ENCODE measurements at places on chromosomes 5 and 9.

DNA sequence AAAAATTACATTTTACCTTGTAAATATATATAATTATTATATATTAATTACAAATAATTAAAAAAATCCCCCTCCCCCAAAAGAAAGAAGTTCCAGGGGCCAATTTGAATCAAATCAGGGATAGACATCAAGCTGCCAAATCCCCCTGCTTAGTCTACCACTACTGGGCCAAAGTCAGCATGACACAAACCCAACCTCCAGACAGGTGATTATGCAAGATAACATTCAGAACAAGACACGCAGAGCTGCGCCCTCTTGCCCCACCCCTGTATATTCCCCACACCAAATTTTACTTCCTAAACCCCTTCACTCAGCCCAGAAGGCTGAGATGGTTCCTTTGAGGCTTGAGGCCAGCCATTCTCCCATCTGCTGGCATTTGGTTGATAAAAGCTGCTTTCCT lies 2059.1 kb upstream of the CDH6 start:
- no peak for DNase-seq

GRCh38 chr5:80634193-80634592 lies 20.3 kb upstream of the MSH3 start:
- DNase-seq: no peak

DNA sequence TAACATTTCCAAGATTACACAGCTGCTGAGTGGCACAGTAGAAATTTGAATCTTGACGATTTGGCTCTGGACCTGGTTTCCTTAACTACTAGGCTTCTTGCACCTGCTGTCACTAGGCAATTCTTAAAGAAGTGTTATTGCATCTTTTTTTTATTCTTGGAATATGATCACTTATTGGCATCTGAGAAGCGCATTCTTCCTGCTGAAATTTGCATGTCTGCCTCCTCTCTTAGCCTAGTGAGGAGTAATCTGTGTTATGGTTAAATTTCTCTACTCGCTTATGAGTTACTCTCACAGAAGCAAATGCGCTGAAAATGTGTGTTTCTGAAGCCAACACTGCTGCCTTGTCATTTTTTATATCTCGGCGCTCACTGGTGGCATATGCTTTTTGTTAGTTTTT lies 89.3 kb downstream of the WDR41 start:
- no peak for DNase-seq

DNA sequence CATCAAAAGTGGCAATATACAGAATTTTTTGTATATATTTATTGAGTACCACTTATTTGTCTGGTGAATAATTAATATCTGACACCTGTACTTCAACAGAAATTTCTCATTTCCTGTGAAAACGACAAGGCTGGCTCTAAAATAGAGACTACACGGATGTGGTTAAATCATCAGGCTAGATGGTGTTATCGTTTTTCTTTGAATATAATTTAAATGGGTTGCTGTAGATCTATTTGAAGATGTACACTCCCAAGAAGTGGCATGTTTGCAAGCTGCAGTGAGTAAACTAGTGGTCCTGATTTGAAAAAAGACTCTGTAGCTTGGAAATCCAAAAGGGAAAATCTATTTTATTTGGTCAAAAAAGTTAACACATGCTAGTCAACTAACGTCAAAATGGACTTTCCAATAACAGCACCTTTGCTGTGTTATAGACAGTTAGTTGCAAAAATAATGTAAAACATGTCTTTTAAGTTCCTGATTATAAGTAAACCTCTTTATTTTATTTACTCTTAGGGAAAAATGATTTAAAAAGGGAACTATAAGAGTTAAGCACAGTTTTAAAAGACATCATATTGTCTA lies 13.8 kb downstream of the ST8SIA4 start:
- no peak for DNase-seq

GRCh38 chr9:134056483-134057306 lies 11.1 kb downstream of the BRD3 start:
- DNase-seq: no peak

DNA sequence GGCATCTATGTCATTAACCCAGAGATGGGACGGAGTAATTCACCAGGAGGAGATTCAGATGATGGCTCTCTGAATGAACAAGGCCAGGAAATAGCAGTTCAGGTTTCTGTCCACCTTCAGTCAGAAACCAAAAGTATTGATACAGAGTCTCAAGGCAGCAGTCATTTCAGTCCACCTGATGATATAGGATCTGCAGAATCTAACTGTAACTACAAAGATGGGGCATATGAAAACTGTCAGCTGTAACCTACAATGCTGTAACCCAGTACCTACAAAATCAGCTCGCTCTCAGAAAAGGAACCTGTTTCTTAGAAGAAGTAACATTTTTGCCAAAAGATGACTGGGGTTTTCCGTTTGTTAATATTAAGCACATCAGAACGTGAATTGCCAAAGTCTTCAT lies 14.7 kb downstream of the MFAP3 start:
- no peak for DNase-seq

GRCh38 chr9:105306351-105307140 lies 62.1 kb downstream of the SLC44A1 start:
- DNase-seq: no peak

DNA sequence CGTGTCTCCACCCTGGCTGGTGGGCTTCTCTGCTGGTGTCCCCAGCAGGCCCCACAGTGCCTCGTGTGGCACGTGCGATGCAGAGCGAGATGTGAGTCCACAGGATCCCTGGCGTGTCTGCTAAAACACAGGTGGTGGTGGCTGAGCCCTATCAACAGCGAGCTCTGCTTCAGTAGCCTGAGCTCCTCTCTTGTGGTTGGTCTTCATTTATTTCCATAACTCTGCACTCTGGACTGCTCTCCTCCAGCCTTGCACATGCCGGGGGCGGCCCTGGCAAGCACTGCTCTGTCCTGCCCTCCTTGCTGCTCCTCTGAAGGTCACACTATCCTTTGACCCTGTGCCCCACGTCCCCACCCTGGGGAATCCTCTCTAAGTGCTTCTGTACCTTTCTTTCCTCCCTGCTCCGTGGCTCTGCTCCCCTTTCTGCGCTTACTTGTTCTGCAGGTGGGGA lies 59.2 kb downstream of the NSUN2 start:
- no peak for DNase-seq

DNA sequence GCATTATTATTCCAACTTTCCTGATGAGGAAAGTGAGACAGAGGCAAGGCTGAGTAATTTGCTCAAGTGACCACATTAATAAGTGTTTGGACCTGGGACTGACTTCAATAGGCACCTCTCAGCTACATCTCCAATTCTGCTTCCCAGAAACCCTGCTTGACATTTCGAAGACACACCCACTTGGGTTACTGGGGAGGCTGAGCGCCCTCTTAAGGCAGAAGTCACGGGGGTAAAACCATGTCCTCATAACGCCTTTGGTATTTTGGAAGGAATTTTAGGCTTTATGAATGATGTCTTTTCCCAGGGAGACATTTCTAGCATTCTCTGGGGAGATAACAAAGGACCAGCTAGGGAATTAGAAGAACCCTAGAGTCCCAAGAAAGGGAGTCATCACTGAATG lies 53.3 kb downstream of the TRPC7 start:
- DNase-seq: no peak

- no peak for DNase-seq
These were observed 15.4 kb upstream of the C9 start for GRCh38 chr5:39379693-39380092.
